ENCODE measurements at places on chromosomes 5 and 9.

GRCh38 chr5:26553079-26553478 lies 485.3 kb downstream of the CDH9 start:
- DNase-seq, result no peak

- no peak for DNase-seq
These were observed 815.8 kb downstream of the EFNA5 start for GRCh38 chr5:106854922-106855321.

GRCh38 chr9:131554087-131554842 lies 8.9 kb downstream of the PRRT1B start:
- no peak for DNase-seq

DNA sequence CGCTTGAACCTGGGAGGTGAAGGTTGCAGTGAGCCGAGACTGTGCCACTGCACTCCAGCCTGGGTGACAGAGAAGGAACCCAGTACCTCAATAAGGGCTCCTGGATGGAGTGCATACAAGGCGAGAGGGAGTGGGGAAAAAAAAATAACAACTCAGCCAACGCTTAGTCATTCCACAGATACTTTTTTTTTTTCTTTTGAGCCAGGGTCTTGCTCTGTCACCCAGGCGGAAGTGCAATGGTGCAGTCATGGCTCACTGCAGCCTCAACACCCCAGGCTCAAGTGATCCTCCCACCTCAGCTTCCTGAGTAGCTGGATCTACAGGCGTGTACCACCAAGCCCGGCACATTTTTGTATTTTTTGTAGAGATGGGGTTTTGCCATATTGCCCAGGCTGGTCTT lies 59.5 kb upstream of the GGTA1 start:
- DNase-seq, result no peak

DNA sequence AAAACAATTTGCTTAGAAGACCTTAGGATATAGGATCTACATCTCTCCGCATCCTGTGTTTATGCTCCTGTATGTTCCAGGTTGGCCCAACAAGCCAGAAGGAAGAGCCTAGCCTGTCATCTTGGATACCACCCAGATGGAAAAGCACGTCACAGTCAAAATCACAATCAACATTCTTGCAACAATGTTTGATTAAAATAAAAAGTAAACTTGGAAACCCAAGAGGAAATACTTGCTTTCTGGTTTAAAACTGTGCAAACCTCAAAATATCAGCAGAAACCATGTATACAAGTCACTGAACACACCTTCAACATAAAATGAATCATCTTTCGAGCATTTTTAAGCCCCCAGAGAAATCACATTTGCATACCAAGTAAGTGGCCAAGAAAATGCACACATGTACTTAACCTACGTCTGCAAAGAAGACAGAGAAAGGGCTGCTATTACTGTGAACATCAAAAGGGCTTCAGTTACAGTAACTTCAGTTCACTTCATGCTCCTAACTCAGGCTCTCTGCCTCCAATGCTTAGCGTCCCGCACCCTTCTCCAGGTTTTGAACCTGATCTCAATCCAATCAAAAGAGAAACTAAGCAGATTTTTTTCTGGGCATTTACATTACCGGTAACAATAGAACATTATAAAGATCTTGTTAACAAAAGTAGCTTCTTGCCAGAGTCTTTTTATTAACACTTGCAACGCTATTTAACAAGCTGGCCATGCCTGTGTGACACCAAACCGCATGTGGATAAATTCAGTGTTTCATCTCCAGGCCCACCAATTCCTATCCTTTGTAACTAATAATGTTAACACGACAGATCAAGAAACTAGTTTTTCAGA lies 1.3 kb downstream of the ENC1 start:
- no peak for DNase-seq

DNA sequence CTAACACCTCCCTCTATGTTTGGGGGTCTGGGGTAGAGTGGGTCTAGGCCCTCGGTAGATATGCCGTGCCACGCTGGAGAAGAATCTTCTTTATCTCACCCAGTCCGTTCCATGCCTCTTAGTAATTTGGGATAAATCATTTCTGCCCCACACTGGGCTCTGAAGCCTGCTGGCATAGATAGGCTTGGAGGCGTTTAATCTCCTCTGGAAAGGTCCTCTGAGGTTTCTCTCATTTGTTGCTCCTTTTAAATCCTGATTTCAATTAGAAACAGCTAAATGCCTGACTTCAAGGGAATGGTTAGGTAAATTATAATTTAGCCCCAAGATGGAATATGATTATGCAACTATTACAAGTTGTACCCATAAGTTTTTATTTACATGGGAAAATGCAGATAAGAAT lies 57.8 kb upstream of the AKNA start:
- DNase-seq, result no peak

Data from stimulated activated CD8-positive, alpha-beta memory T cell treated with anti-CD3 and anti-CD28 coated beads, Interleukin-4, amount 100 ng/mL, for 48 hours (primary cell).